ENCODE measurements at places on chromosomes 6 and 20.

DNA sequence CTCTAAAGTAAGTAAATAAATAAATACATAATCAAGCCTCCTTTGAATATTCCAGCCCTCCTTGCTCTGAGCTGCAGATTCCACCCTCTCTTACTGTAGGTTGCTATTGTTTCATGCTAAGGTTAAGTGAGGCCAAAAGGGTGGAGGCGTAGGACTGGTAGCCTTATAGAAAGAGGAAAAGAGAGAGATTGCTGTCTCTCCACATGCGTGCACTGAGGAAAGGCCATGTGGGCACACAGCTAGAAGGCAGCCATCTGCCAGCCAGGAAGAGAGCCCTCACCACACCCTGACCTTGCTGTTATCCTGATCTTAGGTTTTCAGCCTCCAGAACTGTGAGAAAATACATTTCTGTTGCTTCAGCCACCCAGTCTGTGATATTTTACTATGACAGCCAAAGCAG lies 87.4 kb upstream of the SHLD1 start:
- DNase-seq, result no peak

DNA sequence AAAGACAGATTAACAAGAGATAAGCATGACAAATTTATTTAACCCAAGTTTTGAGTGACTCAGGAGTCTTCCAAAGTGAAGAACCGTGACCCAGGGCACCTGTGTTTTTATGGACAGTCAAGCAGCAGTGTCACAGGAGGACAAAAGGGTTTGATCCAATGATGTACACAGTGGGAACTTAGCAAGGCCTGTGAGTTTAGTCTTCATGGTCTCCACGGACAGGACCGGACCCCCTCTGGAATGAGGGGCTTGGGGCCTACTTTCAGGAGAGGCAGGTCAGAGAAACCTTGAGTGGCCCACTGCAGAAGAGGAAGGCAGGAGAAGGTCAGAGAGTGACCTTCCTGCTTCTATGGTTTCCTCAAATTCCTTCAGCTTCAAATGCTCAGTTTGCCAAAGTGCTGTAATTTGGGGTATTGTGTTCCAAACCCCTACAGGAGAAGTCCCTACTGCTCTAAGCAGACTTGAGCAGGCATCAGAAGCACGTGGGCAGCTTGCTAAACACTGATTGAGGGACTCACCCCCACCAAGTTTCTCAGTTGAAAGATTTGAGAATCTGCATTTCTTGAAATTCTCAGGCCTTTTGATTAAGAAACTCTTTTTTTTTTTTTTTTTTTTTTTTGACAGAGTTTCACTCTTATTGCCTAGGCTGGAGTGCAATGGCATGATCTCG lies 26.4 kb upstream of the ZMYND8 start:
- no peak for DNase-seq

- peak; percentile 18 for DNase-seq
Observed at GRCh38 chr20:13325033-13325432, 104.0 kb downstream of the ISM1 start.

GRCh38 chr6:105202486-105202885 lies 22.7 kb upstream of the POPDC3 start:
- no peak for DNase-seq

DNA sequence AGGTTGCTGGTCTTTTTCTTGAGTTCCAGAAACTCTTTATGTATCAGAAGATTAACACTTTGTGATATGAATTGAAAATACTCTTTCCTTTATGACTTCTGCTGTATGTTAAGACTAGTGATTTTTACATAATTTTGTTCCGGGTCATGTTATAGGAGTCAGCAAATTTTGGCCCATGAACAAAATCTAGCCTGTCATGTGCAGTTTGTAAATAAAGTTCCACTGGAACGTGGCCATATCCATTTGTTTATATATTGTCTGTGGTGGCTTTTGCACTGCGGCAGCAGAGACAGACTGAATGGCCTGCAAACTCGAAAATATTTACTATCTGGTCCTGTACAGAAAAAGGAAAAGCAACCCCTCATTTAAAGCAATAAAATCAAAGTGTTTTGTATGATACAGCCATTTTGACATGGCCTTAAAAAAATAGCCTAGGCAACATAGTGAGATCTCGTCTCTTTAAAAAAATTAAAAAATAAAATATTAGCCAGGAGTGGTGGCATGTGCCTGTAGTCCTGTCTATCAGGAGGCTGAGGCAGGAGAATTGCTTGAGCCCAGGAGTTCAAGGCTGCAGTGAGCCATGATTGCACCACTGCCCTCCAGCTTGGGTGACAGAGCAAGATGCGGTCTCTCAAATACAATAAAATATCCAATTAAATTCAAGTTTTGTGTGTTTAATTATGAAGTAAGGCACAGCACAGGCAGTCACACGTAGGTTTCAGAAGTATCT lies 36.9 kb downstream of the SNX9 start:
- no peak for DNase-seq

DNA sequence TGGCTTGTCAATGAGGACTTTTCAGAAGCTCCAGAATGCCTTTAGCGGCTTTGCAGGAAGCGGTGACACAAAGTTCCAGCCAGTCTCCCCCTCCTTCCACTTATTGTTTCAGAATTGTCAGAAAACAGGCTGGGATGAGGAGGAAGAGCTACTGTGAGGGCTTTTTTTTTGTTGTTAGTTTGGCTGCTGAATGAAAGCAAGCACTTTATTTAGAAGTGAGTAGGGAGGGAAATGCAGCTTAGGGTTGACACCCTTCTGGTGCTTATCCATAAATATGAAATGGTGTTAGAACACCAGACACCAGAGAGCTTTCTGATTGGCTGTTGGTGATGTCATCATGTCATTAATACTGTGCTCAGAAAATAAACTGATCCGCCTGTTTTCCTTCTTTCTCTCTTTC lies 251.5 kb downstream of the SOX4 start:
- no peak for DNase-seq

GRCh38 chr6:73985891-73986290 lies 289.9 kb downstream of the CD109 start:
- no peak for DNase-seq

DNA sequence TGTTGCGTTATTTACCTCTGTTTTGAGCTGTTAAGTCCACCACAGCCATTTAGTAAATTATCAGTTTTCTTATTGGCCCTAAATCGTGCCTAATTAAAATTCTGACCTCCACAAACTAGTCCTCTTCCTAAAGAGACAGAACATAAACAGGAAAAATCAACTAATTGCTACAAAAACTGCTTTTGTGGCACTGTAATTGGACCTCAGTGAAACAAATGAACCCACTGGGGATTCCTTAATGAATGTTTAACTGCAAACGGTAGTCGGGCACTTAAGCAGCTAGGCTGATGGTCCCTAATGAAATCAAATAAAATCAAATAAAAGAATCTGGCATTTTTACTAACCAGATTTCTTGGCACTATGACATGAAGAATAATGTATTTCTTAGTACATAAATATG lies 513.4 kb upstream of the SLC35B3 start:
- DNase-seq, result no peak

- no peak for DNase-seq
Observed at GRCh38 chr6:20444786-20445271, 43.1 kb downstream of the E2F3 start.

GRCh38 chr6:158819213-158819976 lies at the start of gene EZR:
TSS of gene EZR (minus strand) at chr6:158819368. CDS start at chr6:158818093, 1,275 bp downstream.
- DNase-seq, result peak; percentile 95

GRCh38 chr6:148998704-148999103 lies 251.9 kb downstream of the UST start:
- DNase-seq, result no peak

DNA sequence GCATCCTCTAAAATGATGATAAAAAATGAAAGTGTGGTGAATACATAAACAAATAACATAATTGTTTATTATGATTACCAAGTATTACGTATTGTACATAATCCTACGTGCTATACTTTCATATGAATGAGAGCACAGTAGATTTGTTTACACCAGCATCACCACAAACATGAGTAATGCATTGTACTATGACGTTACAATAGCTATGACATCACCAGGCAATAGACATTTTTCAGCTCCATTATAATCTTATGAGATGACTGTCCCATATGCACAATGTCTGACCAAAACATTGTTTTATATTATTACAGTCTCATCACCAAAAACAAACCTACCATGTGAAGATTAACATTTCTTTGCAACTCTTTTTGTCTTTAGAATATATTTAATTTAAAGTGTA lies 225.7 kb upstream of the TENT5A start:
- DNase-seq, result no peak

Data from urothelium cell line (cell line).